T-helper 1 cell (primary cell): ENCODE measurements at places on chromosomes 4 and X.

DNA sequence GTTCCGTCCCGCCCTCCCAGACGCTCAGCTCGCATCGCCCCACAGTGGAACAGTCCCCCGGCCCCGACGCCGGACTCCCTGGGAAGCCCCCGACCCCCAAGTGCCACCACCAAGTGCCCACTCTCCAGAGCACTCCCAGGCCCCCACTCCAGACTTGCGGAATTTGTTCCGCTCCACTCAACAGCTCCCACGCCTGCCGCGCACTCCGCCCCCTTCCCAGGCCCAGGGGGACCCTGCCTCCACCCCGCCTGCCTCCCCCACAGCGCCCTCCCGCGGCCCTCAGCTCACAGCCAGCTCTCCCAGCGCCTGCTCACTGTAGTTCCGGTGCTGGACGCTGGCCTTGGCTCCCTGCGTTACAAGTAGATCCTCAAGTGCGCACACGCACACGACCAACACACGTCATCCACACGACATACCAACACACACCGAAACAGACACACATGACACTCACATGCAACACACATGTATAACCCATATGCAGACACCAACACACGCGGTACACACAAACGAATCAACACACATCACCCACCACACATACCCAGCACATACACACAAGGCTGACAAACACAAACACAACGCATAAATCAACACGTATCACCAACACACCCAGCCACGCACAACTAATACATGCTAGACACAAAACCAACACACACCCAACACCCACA lies 8.0 kb downstream of the MSX1 start:
- no peak for DNase-seq

- no peak for DNase-seq
Measured at GRCh38 chrX:57573754-57574153, 18.1 kb upstream of the ZXDB start.

DNA sequence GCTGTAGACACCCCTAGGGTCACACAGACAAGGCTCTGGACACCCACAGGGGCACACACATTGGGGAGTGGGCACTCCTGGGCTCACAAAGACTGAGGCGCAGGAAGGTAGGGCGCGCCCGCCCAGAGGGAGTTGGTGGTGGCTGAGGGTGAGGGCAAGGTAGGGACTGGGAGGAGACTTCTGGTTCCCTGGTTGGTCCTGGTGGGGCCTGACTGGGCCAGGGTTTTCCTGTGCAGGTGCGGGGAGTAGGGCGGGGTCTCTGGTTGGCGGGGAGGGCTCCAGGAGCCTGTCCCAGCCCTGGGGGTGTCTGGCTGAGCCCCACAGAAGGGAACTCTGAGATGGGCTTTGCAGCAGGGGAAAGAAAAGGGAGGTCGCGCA lies 6.7 kb upstream of the WAS start:
- DNase-seq = peak; percentile 20

DNA sequence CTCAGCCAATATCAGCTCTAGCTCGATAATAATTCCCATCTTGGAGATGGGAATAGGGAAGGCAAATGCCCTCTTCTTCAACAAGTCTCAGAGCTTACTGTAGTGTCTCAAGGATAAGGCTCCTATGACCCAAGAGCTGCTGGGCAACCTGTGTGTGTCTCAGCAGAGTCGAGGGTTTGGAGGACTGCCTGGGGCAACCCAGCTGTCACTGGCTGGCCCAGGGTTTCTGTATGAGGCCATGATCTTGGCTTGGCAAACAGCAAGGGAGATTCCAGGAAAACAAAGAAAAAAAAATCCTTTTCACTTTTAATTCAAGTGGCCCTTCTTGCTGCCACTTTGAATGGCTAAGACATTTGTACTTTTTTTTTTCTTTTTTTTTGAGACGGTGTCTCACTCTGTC lies 34.4 kb downstream of the TMSB4X start:
- DNase-seq = no peak

- DNase-seq = no peak
Measured at GRCh38 chrX:96776966-96777365, 92.3 kb downstream of the DIAPH2 start.
